GM06990 (cell line): ENCODE measurements at places on chromosomes 12 and 14.

DNA sequence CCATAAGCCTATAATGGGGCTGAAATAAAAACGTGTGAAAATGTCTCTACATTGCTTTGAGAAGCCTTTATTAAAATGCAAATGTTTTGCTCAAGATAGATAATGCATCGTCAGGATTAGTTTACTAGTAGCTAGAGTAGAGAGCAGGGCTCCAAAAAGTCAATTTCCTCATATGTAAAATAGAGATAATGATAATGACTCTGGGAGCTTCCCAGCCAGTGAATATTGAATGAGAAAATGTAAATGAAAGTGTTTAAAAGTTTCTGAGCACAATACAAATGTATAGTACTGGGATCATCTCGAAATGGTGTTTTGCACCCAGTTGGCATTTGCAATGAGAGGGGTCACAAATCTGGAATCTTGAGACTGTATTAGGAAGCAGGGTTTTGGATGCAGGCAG, 135.3 kb downstream of the OTOGL start:
- no peak for DNase-seq

GRCh38 chr12:58342736-58343135, 401.4 kb downstream of the ATP23 start:
- no peak for DNase-seq

GRCh38 chr12:5441497-5442236, 9.8 kb downstream of the NTF3 start:
- no peak for DNase-seq

DNA sequence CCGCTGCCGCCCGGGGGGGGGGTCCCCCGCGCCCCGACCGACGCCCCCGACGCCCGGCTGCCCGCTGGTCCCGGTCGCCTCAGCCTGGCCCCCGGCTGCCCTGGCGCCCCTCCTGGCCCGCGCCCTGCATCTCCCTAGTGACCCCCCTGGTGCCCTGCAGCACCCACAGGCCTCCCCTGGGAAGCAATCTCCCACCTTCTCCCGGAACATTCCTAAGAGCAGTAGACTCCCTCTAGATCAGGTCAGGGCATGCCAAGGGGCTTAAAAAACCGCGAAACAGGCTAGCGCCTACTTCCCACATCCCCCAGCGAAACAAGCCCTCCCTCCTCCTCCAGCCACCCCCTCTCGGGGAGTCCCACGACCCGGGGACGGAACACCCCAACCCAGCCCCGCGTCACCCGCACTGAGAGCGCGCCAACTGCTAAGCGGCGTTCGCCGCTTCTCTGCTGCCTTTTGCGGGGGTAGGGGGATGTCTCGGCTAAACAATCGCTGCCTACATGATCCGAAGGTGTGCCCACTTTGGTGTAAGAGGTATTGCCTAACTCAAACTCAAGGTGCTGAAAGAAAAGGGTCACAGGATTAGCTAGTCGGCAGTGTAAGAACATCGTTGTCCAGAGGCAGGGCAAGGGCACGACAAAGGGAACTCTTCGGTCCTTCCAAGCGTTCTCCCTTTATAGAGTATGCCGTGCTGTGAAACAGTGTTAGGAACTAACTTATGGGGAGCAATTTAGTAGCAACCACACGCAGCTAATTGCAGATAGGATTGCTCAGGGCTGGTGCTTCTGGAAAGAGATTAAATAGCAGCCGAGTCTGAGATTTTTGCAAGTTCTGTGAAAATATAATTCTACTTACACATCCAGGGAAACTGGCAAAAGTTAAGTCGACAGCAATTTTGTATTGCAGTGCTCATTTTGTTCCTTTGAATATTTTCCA, 619 bp upstream of the NTN4 start:
- no peak for DNase-seq

DNA sequence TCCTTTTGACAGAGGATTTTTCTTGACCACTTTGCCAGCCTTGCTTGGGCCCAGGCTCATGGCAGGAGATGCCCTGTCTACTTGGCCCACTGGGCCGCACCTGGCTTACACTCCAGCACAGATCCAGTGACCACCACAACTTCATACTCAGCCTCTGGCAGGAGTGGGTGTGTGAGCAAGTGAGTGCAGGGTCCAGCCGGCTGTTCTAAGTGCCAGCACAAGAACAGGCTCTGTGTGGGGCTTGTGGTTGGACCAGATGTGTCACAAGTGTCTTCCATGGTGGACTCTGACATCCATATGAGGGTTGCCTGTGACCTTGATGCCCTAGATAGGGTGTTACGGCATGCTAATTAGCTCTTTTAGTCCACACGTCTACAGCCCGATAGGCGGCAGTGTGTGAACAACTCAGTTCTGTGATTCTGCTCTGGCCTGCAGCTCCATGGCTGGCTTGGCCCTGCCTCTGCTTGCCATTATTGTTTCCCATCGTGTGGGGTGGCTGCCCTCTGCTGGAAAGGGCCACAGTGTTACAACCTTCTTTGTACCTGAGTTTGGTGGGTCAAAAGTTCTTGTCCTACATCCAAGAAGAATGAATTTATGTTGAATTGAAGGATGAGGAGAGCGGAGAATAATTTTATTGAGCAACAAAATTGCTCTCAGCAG, 1089.1 kb downstream of the SLC6A15 start:
- no peak for DNase-seq
